ENCODE measurements at places on chromosomes 4 and X.

- DNase-seq = peak; percentile 64
Observed at GRCh38 chr4:8472689-8473197, 32.2 kb downstream of the TRMT44 start.

DNA sequence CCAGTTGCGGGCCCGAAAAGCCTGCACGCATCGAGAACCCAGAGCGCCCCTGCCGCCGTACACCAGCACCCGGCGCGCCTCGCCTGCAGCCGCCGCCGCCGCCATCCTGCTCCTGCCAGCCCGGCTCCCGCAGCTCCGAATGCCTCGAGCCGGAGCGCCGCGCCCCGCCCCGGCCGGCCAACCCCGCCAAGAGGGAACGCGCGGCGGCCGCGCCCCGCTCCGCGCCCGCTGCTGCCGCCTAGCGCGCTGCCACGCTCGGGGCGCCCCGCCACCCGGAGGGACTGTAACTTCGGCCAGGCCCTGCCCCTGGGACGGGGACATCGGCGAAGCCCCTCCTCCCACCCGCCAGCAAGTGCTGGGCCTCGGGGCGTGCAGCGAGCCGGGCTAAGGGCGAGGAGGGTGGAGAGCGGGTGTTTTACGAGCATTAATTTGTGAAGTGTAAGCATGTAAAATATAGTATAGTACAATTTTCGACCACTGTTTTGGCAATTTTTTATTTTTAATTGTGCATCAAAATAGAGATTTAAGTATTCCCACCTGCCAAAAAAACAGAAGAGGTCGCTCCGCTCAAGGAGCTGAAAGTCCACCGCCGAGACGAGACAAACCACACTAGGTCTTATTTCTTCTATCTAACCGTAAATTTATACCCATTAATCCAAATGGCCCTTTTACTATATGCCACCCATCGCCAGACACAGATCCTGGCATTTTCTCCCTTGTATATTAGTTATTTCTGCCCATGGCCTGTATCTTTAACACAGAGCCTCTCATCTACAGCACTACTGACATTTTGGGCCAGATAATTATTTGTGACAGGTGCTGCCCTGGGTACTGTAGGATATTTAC is at the start of gene QDPR:
Gene QDPR, minus strand, starts transcription at position 141 of the 846 bp plus-strand sequence. Its CDS starts 36 bp downstream, at position 105.
- peak; percentile 81 for DNase-seq

GRCh38 chr4:53921856-53922255 is 142.5 kb downstream of the CHIC2 start:
- no peak for DNase-seq

- no peak for DNase-seq
Observed at GRCh38 chr4:114282937-114283336, 303.5 kb upstream of the ARSJ start.

GRCh38 chrX:72131317-72132294 is at the start of gene RTL5:
RTL5 (minus strand) TSS chrX:72131915.
- DNase-seq = peak; percentile 87

- no peak for DNase-seq
Observed at GRCh38 chrX:149682956-149683947, 28.6 kb upstream of the MAGEA11 start.

DNA sequence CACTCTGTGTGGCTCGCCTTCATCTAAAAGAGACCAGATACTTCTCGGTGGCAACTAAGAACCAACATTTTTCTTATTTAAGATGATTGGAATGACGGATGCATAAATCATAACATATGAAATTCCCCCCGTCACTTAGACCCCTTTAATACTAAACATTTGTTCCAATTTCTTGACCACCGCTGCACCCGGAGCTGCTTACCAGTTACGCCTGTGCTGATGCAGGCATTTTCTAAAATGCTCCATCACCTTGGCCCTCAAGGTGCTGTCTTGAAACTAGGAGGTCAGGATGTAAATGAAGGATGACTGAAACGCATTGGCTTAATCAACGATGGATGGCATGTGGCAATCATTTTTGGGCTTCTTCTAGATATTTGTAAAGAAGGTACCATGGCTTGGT is 130.0 kb downstream of the CPZ start:
- peak; percentile 7 for DNase-seq

DNA sequence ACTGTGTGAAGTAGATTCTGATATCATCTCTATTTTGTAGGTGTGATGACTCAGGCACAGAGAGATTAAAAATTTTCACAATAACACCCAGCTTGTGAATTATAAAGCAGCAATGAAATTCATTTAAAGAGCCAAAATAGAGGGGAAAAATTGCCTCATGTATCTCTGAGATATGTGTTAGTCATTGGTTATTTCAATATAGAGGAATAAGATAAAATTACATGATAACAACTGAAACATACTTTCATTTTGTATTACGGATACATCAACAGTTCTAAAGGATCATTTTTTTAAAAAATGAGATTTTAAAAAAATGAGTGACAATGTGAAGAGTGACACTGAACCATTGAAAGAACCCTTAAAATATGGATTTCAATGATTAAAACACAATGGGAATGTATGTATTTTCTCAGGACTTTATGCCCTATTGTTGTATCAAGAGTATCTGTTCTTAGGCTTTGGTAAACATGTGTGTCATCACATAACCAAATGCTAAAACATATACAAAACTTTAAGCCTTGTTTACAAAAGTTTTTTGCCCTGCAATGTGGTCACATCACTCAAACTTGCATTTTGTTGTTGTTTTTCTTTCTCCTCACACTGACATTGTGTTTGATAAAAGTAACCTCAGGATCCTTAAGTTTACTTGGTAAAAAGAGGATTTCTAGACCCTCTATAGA is 221.3 kb downstream of the ANTXR2 start:
- no peak for DNase-seq

DNA sequence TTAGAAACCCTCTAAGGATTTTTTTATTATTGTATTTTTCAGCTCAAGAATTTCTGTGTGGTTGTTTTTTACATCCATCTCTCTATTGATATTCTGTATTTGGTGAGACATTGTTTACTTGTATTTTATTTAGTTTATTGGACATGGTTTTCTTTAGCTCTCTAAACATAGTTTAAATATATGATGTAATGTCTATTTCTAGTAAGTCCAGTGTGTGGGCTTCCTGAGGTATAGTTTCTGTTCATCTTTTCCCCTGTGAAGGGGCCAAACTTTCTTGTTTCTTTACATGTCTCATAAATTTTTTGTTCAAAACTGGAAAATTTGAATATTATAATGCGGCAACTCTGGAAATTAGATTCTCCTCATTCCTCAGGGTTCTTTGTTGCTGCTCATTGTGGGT is 28.2 kb upstream of the ATRX start:
- DNase-seq = no peak

- DNase-seq = no peak
Observed at GRCh38 chr4:16669036-16669435, 229.4 kb downstream of the LDB2 start.

- DNase-seq = no peak
Observed at GRCh38 chr4:41221850-41222645, 7.7 kb upstream of the APBB2 start.

- DNase-seq = no peak
Observed at GRCh38 chr4:86235549-86235948, 124.3 kb downstream of the MAPK10 start.

DNA sequence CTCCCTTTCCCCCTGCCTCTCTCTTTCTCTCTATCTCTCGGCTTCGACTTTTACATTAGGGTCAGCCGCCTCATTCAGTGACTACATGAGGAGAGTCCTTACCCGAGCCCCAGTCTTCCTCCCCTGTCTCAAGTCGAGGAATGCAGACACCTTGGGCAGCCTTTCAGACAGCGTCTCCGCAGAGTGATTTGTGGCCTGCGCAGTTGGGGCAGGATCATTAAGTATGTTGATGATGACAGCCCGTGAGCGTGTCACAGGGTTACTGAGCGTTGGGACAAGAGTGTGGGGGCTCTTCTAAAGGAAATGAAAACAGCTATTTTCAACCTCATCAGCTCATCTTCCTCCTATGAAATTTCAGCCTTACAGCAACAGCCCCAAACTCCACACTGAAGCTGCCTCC is 312.1 kb upstream of the GATB start:
- DNase-seq = no peak

DNA sequence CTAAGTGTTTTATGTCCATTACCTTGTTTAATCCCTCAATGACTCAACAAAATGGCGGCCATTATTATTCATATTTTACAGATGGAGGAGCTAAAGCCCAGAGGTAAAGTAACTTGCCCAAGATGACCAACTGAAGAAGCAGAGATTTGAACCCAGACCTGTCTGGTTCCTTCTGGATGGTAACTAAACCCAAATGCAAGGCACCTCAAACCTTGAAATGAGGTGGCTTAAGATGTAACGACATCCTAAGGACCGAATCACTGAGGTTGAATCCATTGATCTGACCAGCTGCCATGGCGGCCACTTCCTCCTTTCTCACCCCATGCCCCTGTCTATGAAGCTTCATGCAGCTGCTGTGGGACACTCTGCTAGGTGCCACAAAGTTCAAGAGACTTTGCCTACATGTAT is 932 bp downstream of the TLR10 start:
- DNase-seq = no peak

DNA sequence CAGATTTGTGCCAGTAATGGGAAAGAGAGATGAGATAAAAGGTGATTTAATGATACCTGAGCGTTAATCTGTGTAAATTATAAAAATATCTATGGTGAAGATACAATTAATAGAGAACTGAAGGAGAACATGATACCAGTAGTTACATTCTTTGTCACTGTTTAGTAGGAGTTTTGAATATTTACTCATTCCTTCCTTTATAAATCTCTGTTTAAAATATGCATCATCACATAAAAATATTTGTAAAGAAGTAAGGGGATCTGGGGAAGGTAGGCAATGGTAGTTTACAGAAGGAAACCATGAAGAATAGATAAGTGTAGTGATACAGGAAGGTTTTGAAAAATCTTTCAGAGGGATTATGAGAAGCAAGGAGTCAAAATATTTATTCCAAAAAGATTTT is 190.6 kb upstream of the PCDH18 start:
- no peak for DNase-seq

- DNase-seq = no peak
Observed at GRCh38 chrX:19127649-19128168, 5.4 kb upstream of the ADGRG2 start.

GRCh38 chr4:74112399-74113105 is 13.6 kb upstream of the CXCL2 start:
- DNase-seq = no peak

DNA sequence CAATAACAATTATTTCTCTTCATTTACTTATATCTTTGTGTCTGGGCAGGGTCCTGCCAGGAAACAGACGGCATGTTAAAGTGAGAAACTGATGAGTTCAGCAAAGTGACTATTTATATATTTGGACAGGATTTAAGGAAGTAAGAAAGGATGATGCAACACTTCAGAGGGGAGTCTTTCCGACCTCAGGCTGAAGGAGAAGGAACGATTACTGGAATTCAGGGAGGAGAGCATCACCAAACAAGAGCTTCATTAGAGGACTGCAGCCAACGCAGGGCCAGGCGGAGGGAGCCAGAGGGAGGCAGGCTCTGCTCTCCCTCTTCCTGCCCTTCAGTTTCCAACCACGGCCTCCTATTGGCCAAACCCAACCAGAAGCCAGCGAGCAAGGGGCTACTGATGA is 1.5 kb upstream of the TLR7 start:
- DNase-seq = no peak

DNA sequence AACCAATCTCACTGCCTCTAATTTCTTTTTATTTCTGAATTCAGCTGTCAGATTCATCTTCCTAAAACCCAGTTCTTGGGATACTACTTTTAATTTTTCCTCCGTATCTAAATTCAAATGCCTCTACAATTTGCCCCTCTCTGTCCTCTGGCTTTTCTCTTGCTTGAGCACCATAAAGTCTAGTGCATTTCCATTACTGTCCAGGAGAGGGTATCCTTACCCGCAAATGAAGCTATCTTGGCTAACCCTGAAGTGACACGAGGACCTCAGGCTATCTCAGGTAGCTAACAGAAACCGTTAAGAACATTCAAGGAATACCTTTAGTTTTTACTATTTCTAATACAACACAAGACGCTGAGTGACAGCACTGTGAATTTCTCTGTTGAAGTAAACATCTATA is 49.4 kb upstream of the PRR32 start:
- DNase-seq = peak; percentile 12

GRCh38 chr4:86640469-86640868 is 46.4 kb downstream of the PTPN13 start:
- DNase-seq = no peak

GRCh38 chr4:138055890-138056289 is 186.3 kb downstream of the SLC7A11 start:
- DNase-seq = no peak

DNA sequence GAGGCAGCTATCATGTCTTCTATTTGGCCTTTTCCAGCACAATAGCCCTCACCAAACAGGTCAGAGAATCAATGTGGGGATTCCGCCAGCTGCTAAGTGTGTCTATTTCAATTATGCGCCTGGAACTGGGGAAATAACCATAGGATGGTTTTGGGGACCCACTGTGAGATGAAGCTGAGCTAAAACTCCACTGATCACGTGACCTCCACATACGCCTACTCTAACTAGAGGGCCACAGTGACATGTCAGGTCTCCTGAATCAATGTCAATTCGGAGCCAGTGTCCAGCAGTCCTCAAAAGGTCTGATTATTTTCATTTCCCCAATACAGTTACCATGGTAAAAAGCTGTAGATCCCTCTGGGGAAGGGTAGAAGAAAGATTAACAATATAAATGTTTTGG is 10.2 kb upstream of the BANK1 start:
- DNase-seq = no peak

GRCh38 chrX:27336466-27337091 is 126.6 kb downstream of the PPP4R3C start:
- DNase-seq = peak; percentile 45

DNA sequence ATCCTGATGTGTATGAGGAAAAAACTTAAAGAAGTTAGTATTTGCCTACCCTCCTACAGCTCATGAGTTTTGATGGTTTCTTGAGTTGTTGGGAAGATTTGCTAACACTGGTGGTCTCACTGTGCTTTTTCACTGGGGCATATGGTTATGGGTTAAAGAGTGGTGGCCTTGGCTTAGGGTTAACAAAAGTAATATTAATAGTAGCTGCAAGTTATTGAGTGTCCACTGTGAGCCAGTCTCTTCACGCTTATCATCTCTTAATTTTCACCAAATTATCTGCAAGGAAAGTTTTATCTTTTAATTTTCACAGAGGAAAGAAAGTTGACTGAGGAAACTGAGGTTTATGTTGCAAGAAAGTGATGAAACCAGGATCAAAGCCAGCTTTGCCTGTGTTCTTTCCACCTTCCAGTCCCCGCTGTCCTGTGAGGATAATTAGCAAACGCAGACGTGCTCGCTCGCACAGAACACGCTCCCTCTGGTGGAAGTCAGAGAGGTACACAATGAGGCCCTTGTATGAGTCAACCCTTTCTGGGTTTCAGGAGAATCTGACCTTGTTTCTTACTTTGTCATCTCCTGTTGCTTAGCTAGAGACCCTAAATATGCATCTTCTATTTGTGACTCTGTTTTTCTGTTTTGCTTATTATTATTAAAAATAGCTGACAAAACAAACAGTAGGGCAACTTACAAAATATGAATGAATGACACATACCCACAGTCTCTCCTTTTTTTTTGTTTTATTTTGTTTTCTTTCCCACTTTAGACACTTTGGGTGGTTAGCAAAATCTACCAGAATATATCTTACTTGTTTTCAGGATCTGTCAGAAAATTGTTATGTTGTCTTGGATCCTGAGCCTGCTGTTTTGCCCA is 94.3 kb downstream of the DDIT4L start:
- peak; percentile 54 for DNase-seq

GRCh38 chr4:70943114-70943513 is 40.9 kb downstream of the MOB1B start:
- no peak for DNase-seq

- DNase-seq = peak; percentile 49
Observed at GRCh38 chr4:38489924-38490639, 173.9 kb upstream of the KLF3 start.

GRCh38 chr4:2295500-2295899 is 33.6 kb upstream of the MXD4 start:
- DNase-seq = no peak

GRCh38 chr4:179097741-179098140 is 1655.5 kb upstream of the AGA start:
- peak; percentile 42 for DNase-seq
